Stimulated activated CD8-positive, alpha-beta memory T cell treated with anti-CD3 and anti-CD28 coated beads, Interleukin-15, amount 100 ng/mL, for 4 hours (primary cell): ENCODE measurements at places on chromosomes 5 and 9.

GRCh38 chr5:65480306-65480865, 1.3 kb downstream of the ADAMTS6 start:
- no peak for DNase-seq

DNA sequence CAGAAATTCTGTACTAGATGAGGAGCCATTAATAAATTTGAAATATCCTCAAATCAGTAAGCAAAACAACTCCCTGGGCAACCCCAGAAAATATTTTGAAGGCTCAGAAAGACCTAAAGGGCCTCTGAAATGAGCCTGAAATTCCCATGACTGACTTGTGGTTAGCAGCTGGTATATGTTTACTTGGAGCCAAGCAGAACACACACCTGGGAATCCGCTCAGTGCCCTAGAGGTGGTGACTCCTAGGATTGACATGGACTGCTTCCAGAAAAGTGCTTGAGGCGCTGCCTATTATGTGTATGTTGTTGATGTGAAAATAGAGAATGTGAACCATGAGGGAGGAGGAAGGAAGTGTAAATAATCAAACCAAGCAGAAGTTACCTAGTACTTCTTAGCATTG, 14.7 kb downstream of the RFK start:
- no peak for DNase-seq

GRCh38 chr5:150613991-150614660, 26.3 kb upstream of the SYNPO start:
- DNase-seq: no peak

GRCh38 chr9:135008416-135008815, 79.1 kb upstream of the OLFM1 start:
- DNase-seq: no peak

GRCh38 chr9:8224381-8224801, 424.8 kb upstream of the DMAC1 start:
- DNase-seq: no peak

GRCh38 chr5:4229414-4230292, 634.0 kb downstream of the IRX1 start:
- DNase-seq: no peak

GRCh38 chr5:126267438-126267837, 155.8 kb upstream of the GRAMD2B start:
- no peak for DNase-seq

DNA sequence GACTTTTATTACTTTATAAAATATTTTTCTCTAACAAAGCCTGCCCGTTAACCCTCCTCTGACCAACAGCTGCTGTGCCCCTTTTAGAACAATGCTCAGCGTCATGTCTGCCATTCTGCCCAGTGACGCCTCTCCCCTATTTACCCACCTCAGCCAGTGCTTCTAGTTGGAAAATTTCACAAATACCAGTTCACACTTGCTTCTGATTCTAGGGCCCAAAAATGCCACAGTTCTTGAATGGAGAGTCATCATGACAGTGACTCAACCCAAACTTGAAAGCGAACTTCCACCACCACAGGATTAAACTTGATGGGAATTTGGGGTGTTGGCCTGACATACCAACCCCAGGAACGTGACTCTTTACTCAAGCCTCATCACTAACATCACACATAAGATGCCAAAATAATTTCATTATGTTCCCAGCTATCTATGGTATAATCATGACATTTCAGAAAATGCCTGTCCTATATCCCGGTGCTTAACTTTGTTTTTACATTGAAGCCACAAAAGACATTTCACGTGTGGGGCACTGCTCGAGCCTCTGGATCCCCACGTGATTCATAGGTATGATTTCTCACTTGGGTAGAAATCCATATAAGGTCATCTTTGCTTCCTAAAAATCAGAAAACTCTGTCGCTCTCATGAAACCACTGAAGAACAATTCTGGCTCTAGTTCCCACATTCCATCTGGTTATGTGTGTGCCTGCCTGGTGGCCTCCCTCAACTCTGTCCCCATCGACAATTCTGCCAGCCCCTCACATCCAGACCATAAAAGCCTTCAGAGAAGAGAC, 220.9 kb downstream of the ACTL7B start:
- DNase-seq: no peak

DNA sequence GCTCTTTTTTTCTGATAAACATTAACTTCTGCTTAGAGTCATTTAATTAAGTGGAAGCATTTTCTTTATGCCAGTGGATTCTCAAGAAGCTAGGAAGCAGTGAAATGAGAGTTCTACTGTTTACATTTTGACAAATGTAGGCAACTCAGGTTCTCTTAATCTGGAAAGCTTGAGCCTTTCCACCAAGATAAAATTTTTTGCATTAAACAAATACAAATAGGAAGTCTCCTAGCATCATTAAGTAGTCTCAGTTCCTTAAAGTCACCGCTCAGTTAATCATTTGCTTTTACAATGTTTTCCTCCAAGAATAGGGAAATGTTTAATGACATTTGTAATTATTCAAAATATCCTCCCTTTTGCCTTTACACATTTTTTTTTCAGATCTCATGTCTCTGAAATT, 290.4 kb upstream of the PDE4D start:
- DNase-seq: no peak

- no peak for DNase-seq
Measured at GRCh38 chr9:34793428-34793827, 83.5 kb upstream of the CCL21 start.

GRCh38 chr9:76634356-76635054, 129.7 kb upstream of the PCA3 start:
- no peak for DNase-seq

- no peak for DNase-seq
Measured at GRCh38 chr5:144183254-144183889, 12.7 kb downstream of the KCTD16 start.

GRCh38 chr5:172798422-172799215, 27.6 kb upstream of the DUSP1 start:
- no peak for DNase-seq

DNA sequence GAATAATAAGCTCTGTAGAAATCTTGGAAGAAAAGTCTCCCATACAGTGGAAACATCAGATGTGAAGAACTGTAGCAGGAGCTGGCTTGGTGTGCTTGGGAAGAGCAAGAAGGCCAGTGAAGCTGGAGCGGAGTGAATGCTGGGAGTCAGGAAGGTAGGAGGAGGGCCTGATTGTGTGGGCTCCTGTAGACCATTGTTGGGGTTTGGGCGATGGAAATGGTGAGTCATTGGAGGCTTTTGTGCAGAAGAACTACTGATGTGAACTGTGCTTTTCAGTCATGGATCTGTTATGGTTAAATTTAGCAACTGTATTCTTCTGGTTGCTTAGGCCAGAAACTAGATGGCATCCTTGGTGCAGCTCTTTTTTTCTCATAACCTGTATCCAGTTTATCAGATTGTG, 2.3 kb downstream of the ICE1 start:
- DNase-seq: no peak

DNA sequence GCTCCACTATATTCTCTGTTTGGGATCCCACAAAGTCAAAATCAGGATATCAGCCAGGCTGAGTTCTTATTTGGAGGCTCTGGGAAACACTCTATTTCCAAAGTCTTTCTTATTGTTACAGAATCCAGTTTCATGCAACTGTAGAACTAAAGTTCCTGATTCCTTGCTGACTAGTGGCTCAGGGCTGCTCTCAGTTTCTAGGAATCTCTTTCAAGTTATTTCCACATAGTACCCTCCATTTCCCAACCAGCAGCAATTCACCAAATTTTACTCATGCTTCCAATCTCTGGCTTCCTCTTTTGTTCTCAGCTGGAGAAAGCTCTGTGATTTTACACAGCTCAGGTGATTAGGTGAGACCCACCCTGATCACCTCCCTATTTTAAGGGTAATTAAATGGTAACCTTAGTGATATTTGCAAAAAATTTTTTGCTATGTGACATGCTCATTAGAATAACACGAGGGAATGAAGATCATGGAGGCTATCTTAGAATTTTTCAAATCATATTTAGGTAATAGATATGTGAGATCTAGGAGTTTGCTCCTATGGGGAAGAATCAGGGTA, 794.9 kb upstream of the ARRDC3 start:
- DNase-seq: no peak

GRCh38 chr5:177111720-177112394, 21.7 kb upstream of the NSD1 start:
- no peak for DNase-seq

GRCh38 chr5:103849934-103850333, 287.3 kb upstream of the NUDT12 start:
- DNase-seq: no peak

GRCh38 chr9:84435902-84436301, 95.3 kb upstream of the SLC28A3 start:
- no peak for DNase-seq

- DNase-seq: no peak
Measured at GRCh38 chr5:15574128-15574527, 74.1 kb downstream of the FBXL7 start.

GRCh38 chr9:132238992-132239391, 77.1 kb downstream of the NTNG2 start:
- no peak for DNase-seq

DNA sequence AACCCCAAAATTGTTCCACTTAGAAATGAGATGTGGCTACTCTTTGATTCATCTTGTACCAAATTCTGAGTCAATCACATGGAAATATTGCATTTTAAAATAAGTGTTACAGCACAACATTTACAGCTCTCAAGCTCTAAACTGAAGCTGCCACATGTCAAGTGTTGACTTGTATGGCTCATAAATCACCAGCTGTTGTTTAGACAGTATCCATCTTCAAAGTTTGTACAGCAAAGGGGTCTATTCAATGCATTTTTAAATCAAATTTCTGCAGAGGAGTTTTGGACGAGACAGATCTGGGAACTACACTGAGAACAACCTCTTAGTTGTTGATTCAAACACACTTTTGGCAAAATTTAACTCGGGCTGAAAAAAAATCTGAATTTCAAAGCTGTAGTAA, 31.4 kb downstream of the CHSY3 start:
- no peak for DNase-seq

- DNase-seq: no peak
Measured at GRCh38 chr5:110878115-110878514, 139.3 kb downstream of the SLC25A46 start.

DNA sequence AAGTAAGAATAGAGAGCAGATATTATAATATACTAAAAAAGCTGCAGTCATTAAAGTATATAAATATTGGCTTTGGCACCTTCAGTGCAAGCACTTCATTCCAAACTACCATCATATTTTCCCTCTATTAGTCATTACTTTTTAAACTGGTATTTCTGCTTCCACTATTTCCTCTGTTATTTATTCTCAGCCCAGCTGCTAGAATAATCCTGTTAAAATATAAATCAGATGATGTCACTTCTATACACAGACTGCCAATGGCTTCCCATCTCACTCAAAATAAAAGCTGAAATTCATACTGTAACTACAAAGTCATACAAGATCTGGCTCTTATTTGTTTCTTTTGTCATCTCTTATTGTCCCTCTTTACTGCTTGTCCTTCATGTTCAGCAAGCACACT, 432.9 kb downstream of the TLE4 start:
- no peak for DNase-seq

DNA sequence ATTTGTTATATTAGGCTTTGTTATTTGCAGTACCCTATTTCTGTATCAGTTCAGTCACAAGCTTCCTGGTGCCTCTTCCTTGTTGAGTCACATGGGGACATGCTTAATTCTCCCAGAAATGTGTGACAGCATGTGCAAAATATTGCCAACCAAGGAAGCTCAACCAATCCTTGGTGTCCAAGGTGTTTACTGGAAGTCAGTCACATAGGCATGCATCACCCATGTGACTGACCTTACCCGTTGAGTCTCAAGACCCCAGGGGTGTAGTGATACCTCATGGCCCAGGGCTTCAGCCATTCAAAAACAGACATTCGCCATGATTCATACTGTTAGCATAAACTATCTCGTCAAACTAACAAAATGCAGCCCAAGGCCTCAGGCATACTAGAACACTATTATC, 9.3 kb upstream of the ANKDD1B start:
- no peak for DNase-seq

DNA sequence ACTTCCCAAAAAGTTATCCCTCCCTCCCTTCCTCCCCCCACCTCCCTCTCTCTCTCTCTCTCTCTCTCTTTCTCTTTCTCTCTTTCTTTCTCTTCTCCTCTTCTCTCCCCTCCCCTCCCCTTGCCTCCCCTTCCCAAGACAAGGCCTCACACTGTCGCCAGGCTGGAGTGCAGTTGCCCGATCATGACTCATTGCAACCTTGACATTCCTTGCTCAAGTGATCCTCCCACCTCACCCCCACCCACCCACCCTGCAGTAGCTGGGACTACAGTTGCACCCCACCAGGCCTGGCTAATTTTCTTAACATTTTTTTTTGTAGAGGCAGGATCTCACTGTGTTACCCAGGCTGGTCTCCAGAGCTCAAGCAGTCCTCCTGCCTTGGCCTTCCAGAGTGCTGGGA, 32.8 kb downstream of the VPS13A start:
- DNase-seq: no peak

GRCh38 chr5:81402192-81402930, 8.4 kb upstream of the ACOT12 start:
- no peak for DNase-seq

- DNase-seq: no peak
Measured at GRCh38 chr5:112303685-112304084, 115.4 kb downstream of the EPB41L4A start.

GRCh38 chr5:29930316-29930715, 1263.2 kb upstream of the CDH6 start:
- DNase-seq: no peak

- no peak for DNase-seq
Measured at GRCh38 chr9:136960212-136960937, 8.3 kb downstream of the LCN12 start.

GRCh38 chr5:153399595-153399994, 90.9 kb upstream of the GRIA1 start:
- DNase-seq: no peak

GRCh38 chr9:135584934-135585333, 23.4 kb downstream of the PAEP start:
- no peak for DNase-seq

GRCh38 chr9:11417782-11418181, 805.0 kb upstream of the PTPRD start:
- DNase-seq: no peak

DNA sequence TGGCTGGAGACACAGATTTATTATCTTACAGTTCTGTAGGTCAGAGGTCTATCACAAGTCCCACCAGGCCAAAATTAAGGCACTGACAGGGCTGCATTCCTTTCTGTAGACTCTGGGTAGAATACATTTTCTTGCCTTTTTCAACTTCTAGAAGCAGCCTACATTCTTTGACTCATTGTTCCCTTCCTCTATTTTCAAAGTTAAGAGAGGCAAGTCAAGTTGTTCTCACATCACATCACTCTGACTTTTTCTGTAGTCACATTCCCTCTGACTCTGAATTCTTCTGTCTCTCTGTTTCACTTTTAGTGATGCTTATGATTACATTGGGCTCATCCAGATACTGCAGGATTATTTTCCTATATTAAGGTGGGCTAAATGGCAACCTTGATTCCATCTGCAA, 119.0 kb downstream of the MELK start:
- DNase-seq: no peak

DNA sequence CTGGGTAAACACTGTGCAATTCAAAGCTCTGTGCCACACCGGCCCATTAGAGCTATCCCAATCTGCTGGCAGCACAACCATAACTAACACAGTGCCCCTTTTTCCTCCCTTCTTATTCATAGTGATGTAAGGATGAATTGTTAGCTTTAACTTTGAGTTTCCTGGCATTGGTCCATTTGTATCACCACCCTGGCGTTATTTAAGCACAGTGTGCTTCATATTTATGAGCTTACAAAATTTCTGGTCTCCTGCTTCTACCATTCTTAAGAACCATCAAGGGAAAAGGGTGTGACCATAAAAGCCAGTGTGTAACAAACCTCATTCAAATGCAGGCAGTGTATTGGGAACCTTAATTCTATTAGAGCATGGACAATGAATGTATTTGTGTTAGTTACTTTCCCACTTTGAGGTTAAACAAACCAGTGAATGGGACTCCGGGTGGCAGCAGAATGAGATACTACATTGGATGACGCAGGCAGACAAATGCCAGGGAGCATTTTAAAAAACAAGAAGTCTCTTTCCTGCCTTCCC, 222.6 kb downstream of the TMEM161B start:
- no peak for DNase-seq
